ENCODE measurements at places on chromosomes 2 and 18.
A peak's percentile ranks its signal among the peaks of the same experiment; 100 is the strongest.

GRCh38 chr2:66748939-66749338 lies 314.0 kb downstream of the MEIS1 start:
- no peak for DNase-seq

DNA sequence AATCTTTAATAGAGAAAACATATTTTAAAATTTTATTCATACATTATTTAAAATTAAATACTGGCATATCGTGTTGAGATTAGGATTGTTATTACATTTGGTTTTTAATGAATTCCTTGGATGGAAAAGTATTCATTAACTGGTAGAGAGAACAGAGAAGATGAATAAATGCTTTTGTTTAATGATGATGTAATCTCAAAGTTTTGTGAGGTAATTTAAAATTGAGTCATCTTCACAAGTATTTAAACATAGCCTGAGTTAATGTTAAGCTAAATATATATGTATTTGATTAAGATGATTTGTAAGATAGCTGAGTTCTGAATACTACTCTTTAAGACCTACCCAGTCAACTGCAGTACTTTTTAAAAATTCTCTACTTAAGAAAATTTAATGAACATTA lies 713.4 kb upstream of the VRK2 start:
- no peak for DNase-seq

GRCh38 chr2:176683618-176684111 lies 414.4 kb downstream of the MTX2 start:
- no peak for DNase-seq

GRCh38 chr2:16442971-16443370 lies 222.7 kb downstream of the CYRIA start:
- DNase-seq: no peak

DNA sequence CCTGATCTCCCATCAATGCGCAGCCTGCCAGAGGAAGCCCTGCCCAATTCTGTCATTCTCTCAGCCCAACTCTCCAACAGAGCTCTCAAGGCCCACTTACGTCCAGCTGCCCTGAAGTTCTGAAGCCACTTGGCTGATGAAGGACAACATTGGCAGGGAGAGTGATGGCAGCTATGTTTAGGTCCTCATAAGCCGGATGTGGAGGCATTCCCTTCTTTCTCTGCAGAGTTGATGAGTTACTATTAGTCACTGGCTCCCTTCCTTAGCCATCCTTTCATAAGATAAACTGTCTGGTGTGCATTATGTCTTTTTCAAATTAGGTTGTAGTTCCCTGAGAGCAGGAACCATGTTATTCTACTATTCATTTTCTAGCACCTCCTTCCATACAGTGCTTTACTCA lies 22.5 kb upstream of the TACR1 start:
- DNase-seq: no peak

- no peak for DNase-seq
Measured at GRCh38 chr18:29056800-29057199, 879.9 kb upstream of the CDH2 start.

DNA sequence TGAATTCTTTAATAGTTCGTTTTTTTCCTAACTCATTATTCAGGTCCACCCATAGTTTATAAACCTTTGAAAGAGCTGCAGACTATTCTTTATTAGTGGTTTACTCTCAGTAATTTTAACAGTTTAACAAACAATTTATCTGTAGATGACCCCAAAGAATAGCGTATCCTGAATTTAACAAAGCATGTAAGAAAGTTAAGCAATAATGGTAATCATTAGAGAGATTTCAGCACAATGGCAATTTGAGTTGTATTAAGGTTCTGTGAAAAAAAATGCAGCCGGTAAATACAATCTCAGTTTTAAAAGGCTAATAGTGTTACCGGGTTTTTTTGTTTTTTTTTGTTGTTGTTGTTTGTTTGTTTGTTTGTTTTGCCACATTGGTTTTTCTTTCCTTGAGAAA lies 40.3 kb downstream of the RBM45 start:
- DNase-seq: no peak

GRCh38 chr18:2223849-2224248 lies 347.5 kb downstream of the METTL4 start:
- peak; percentile 56 for DNase-seq

GRCh38 chr2:51657849-51658248 lies 625.9 kb upstream of the NRXN1 start:
- no peak for DNase-seq

DNA sequence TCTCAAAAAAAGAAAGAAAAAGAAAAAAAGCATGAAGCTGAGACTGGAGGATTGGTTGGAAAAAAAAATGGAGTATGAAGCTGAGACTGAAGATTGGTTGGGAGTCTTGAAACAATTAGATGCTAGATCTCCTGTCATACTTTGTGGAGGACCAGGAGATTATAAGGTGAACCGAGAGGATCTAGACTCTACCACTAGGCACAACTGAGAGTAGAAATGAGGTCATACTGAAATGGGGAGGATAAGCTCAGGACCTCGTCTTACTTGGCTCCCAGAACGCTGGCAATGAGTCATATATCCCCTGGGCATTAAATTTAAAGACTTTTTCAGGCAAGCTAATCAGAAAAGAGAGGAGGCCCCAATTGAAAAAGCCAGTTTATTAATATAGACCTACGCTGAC lies 3.3 kb upstream of the ORC2 start:
- DNase-seq: no peak

- no peak for DNase-seq
Measured at GRCh38 chr2:113167115-113167932, 6.4 kb upstream of the PSD4 start.

GRCh38 chr18:21218862-21219261 lies 23.2 kb upstream of the GREB1L start:
- DNase-seq: no peak

- DNase-seq: no peak
Measured at GRCh38 chr2:30287857-30288513, 56.7 kb downstream of the LBH start.

DNA sequence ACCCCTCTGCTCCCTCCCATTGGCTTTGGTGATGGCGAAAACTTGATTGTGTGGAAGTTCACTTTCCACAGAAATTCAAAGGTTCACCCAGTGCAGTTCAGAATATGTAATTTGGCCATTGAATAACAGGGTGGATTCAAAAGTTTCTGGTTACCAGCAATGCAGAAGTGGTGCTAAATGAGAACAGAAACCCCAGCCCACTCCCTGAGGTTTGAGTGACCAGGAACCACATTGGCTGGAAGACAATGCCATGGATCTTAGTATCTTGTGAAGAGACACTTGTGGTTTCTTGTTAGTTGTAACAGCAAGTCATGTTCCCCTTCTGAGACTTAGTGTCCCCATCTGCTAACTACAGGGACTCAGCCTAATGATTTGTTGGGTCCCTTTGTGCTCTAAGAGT lies 49.8 kb downstream of the QPCT start:
- no peak for DNase-seq

DNA sequence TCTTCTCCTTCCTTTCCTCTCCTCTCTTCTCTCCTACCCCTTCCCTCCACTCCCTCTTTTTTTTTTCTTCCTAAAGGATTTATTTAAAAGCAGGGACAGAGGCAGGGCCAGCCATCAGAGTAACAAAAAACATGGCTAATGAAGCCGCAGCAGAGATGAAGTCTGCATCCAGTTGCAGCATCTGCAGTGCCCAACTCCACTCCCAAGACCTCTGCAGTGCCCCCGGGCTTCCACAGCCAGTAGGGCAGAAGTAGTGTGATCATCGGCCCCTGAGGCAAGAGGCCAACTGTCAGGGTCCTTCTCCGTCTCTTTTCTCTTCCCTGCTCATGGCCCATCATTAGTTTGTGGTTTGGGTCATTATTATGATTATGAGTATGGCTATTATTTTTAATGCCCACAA lies 4.2 kb upstream of the EGR4 start:
- no peak for DNase-seq

- DNase-seq: no peak
Measured at GRCh38 chr2:239596792-239597191, 196.0 kb upstream of the HDAC4 start.

DNA sequence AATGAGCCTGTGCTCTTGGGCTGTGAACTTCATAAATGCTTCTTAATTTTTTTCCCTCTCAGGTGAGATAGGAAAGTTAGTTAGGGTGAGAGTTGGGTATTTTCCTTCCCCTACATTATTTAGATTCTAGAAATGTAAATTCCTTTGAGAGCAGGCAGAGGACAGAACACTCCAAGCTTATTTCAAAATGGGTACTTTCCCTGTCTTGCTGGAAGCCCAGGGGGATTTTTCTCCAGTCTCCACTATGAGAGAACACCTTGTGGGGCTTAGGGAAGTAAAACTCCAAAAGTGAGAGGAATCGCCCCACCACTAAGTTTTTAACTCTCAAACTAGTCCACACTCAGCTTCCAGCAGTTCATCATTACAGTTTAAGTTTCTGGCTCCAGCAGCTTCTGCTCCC lies 253.2 kb upstream of the CTAGE1 start:
- no peak for DNase-seq

GRCh38 chr2:230690439-230690838 lies 22.2 kb upstream of the CAB39 start:
- no peak for DNase-seq

DNA sequence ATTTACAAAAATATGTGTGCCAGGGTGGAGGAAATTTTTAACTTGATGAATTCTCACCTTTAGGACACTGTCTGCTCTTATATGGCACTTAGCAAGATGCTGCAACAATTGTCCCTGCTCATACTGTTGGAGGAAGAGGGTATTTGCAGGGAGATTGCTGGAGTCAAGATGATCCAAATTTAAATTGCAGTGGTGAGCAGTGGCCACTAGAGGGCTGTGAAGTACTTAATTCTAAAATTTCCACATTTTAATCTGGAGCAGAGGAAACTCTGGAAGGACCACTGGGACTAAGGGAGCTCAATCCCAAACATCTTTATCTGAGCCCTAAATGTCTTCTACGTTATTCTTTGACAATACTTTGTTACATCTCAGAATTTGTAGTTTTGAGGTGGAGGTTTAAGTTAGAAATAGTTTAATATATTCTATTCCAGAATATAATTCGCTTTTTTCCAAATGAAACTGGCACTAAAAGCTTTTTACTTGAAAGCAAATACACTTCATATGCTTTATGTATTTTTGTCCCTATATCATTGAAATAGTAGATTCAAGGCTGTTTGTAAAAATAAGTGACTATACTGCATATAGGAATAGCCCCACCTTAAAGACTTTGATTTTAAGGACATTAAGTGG lies 33.0 kb upstream of the PTH2R start:
- DNase-seq: peak; percentile 48

- no peak for DNase-seq
Measured at GRCh38 chr2:209577376-209578357, 153.8 kb downstream of the MAP2 start.

DNA sequence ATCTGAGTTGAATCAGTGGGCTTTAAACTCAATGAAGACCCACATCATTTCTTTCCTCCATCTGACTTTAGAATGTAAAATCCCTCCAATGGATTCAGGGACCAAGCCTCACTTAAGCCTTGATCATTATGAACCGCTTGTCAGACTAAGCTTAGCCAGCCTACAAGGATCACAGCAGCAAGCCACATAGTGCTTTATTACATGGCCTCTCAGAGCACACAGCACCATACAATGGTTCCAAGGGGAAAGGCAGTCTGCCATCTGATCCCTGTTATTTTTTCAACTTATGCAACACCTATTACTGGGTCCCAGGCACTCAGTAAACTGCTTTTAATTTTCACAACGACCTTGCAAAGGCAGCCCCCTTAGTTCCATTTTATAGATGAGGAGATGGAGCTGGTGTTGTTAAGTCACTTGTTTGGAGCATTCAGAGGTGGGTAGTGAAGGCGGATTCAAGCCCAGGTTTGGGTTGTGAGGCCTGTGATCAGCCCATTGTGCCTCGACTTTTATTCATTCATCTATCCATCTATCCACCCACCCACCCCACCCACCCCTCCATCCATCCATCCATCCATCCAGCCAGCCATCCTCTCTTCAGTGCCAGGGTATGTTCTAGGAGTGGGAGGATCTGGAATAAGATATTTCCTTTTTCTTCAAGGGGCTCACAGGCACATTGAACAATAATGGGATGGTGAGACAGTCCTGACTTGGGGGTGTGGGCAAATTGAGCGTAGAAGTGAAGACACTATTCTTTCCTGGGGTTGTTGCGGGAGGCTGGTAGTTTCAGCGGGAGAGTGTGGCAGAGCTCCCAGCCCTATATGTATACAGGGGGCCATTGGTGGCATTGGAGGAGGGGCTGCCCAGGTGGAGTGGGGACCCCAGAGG lies 141.2 kb downstream of the MYCN start:
- DNase-seq: peak; percentile 82

GRCh38 chr2:107036293-107036692 lies 150.3 kb upstream of the ST6GAL2 start:
- DNase-seq: no peak

DNA sequence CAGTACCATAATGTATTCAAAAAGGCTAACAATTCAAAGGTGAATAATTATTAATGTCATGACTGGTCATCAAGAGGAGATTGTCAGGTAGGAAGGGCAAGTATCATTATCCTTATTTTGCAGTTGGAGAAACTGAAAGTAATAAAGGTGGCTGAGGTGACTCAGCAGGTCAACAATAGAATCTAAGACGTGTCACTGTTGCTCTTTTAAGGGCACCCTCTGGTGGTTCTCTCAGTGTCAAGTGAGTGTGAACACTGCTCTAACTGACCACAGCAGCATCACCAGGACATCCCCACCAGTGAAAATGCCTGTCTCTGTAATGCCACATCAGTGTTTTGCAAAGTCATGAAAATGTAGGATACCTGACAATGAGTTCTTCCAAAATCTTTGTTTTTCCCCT lies 69.7 kb downstream of the DCC start:
- no peak for DNase-seq

DNA sequence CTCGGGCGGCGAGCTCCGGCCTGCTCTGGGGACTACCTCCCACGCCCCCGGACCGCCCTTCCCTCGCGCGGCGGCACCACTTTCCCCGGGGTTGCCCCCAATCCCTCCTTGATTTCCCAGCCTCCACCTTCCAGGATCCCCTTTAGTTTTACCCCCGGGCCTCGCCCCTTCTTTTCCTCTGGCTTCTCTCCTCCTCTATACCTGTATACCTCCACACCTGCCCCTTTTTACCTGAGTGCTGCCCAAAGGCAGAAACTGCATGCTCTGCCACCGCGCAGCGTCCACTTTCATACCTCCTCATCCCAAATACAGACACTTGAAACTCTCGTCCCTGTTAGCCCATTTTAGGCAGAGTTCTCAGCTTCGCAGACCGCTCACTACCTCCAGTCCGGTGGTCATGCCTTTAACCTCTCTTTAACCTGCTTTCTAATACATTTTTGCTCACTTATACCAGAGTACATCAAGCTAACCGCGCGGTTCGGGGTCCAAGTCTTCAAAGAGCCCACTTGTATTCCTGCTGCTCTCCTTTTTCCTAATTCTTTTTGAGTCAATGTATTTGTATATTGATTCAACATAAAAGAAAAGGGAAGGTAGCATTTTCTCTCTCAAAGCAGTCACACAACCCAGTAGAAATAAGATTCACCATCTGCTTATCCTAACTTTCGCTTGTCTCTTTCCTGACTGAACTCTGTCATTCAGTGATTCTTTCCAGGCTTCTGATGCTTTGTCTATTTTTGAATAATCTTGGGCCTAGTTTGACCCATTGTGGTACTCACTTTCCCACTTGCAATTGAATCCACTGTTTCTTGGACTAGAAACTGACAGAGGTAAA lies 901 bp downstream of the SPOPL start:
- DNase-seq: no peak

GRCh38 chr2:182694189-182694588 lies 21.9 kb upstream of the DNAJC10 start:
- no peak for DNase-seq

All from WERI-Rb-1 (cell line).